ENCODE measurements at places on chromosomes 3 and 15.

GRCh38 chr15:42163947-42164550 lies 7.6 kb upstream of the PLA2G4F start:
- DNase-seq, result peak; percentile 13

DNA sequence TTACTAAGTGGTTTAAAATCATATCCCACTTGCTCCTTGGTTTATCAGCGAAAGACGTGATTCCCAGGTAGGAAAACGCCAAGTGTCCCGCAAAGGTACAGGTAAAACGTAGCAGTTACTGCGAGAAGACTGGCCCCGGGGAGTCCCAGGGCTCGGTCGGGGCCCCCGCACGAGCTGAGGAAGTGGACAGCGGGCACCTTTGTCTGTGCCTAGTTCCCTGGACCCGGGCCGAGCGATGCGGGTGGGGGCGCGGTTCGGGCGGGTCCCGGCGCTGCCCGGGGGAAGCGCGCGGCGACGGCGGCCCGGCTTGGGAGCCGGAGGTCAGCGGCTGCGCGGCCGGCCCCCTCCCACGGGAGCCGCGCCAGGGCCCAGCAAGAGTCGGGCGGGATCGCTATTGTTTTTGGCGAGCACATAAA lies 864 bp upstream of the NEO1 start:
- no peak for DNase-seq

DNA sequence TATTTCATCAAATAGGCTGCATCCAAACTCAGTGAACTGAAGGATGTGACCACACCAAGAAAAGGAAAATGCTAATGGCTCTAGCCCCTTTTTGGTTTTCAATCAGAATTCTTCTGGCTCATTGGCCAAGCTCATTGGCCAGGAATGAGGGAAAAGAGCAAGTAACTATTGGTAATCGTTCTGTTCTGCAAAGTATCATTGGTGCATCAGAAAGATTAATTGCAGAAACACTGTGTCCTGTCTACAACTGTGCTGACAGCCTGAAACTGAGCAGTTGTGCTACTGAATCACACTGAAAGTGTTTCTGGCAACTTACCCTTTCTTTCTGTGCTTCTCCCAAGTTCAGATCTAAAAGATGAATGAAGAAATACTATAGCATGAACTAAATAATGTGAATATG lies 116.4 kb upstream of the ROBO2 start:
- no peak for DNase-seq

DNA sequence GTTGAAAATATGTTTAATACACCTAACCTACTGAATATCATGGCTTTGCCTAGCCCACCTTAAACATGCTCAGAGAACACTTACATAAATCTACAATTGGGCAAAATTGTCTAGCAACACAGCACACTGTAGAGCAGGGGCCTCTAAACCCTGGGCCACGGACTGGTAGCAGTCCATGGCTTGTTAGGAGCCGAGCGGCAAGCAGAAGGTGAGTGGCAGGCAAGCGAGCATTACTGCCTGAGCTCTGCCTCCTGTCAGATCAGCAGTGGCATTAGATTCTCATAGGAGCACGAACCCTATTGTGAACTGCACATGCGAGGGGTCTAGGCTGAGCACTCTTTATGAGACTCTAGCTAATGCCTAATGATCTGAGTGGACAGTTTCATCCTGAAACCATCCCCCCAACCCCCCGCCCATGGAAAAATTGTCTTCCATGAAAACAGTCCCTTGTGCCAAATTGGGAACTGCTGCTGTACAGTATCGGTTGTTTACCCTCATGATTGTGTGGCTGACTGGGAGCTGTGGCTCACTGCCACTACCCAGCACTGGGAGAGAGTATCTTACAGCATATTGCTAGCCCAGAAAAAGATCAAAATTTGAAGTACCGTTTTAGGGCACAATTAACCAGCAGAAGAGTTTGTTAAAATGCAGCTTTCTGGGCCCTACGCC lies 26.1 kb downstream of the CMSS1 start:
- no peak for DNase-seq

GRCh38 chr15:84982301-84982920 lies 755 bp downstream of the PDE8A start:
- no peak for DNase-seq

GRCh38 chr15:28900892-28901586 lies 15.3 kb downstream of the APBA2 start:
- no peak for DNase-seq

- DNase-seq, result no peak
These were observed 462.1 kb downstream of the MFSD1 start for GRCh38 chr3:159263750-159264553.

- no peak for DNase-seq
These were observed 5.2 kb downstream of the SNRK start for GRCh38 chr3:43291546-43291945.

- no peak for DNase-seq
These were observed 24.6 kb downstream of the TRA2B start for GRCh38 chr3:185912929-185913901.

- no peak for DNase-seq
These were observed 156.9 kb downstream of the SOX2 start for GRCh38 chr3:181868576-181869082.

GRCh38 chr15:75945953-75946352 lies 42.3 kb downstream of the FBXO22 start:
- no peak for DNase-seq

DNA sequence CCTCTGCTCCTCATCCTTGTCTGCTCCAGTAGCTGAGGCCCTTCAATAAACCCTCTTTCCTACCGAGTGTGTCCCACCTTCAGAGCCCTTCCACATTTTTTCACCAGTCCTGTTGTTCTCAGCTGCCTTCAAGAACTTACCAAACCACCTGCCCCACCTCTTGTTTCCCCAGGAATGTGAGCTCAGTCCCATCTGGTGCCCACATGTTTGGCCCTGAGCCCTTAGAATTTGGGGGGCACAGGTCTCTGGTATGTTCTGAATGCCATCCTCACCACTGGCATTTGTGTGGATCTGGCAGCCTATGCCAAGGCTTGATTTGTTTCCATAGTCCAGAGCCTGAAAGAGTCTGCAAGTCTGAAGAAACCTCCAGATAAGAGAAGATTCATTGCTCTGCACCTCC lies 315.2 kb upstream of the PPP2R3A start:
- no peak for DNase-seq

DNA sequence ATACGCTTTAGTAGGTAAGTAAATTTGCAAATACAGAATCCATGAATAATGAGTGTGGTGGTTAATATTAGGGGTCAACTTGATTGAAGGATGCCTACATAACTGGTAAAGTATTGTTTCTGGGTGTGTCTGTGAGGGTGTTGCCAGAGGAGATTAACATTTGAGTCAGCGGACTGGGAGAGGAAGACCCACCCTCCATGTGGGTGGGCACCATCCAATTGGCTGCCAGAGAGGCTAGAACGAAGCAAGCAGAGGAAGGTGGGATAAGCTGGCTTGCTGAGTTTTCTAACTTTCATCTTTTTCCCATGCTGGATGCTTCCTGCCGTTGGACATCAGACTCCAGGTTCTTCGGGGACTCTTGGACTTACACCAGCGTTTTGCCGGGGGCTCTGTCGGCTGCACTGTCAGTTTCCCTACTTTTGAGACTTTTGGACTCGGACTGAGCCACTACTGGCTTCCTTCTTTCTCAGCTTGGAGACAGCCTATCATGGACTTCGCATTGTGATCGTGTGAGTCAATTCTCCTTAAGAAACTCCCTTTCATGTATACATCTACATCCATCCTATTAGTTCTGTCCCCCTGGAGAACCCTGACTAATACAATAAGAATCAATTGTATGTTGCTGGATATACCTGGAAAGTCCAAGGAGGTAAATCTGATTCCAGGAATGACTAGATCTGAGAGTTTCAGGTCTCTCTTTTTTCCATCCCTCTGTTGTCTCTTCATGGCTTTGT lies 25.8 kb upstream of the NEDD4 start:
- DNase-seq, result no peak

DNA sequence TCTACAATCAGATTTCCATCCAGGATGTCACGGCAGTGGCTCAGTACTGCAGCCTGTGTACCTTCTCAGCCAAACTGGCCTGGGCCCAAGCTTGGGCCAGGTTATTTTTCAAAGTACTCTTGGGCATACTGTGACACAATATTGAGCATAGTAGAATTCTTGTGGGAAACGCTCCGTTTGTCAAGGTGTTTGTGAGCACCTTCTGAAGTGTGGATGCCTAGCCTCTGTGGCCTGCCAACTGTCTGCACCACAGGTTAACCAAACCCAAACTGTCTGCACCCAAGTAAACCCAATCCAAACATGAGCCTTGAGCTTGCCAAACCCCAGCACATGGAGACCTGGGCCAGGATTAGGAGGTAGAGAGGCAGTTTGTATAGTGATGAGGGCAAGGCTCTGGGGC lies 25.4 kb downstream of the CTDSPL start:
- no peak for DNase-seq

- no peak for DNase-seq
These were observed 15.8 kb upstream of the P4HTM start for GRCh38 chr3:48974076-48974864.

DNA sequence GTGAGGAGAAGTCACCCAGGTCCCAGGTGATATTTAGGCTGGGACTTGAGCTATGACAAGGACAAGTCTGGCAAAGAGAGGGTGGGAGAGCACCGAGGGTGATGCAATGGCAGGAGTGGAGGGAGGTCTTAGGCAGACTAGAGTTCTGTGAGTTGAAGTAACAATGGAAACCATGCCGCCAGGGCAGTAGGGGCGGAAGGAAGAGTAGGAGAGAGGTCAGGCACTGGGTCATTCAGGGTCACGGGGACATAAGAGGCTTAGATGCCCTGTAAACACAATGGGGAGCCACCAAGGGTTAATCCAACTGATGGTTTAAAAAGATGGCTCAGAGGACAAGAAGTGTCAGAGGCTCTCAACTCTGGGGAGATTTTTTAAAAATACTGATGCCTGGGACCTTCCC lies 199.7 kb upstream of the LRTM1 start:
- DNase-seq, result no peak

GRCh38 chr3:89392991-89393390 lies 285.6 kb downstream of the EPHA3 start:
- no peak for DNase-seq

- DNase-seq, result no peak
These were observed 33.1 kb downstream of the ASB7 start for GRCh38 chr15:100635406-100636071.

DNA sequence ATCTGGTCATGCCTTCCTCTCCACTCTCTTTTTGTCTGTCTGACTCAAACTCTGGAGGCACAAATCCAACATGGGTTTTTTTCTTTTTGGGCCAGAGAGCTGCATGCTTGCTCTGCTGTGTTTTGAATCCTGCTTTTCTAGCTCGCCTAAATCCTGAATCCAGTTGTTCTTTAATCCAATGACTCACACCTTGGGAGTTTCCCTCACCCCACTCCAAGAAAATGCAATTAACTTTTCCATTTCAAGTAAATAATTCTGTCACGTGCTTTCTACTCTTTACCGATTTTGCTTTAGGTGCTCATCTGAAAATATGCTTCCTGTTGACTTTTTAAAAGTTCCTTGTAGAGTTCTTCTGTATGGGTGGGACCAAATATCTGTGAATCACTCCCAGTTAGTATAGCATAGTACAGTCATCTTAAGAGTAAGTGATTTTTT lies 47.6 kb downstream of the SLMAP start:
- no peak for DNase-seq

DNA sequence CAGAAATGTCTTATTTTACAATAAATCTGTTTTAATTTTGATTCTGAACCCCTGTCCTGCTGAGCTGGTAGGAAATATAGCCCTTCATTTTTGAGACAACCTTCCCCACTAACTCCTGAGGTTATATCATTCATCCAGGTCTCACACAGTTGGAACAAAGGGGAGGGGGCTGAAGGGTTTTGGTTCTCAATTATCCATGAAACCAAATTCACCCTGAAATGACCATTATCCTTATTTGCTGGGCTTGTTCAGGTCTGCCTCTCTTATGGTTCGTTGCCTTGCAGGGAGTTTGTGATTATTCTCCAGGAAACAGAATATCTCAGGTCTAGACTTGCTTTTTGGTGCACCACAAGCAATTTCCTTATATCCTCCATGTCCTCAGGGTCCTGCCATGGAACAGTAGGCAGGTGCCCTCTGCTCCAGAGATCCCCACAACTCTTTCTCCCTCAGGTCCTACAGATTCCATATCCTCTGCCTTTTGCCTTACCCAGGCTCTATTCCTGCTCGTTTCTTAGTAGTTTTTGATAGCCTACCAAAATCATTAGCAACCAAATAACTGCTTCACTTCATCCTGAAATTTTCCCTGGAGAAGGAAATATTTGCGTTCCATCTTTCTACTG lies 94.4 kb downstream of the TGFBR2 start:
- DNase-seq, result no peak

DNA sequence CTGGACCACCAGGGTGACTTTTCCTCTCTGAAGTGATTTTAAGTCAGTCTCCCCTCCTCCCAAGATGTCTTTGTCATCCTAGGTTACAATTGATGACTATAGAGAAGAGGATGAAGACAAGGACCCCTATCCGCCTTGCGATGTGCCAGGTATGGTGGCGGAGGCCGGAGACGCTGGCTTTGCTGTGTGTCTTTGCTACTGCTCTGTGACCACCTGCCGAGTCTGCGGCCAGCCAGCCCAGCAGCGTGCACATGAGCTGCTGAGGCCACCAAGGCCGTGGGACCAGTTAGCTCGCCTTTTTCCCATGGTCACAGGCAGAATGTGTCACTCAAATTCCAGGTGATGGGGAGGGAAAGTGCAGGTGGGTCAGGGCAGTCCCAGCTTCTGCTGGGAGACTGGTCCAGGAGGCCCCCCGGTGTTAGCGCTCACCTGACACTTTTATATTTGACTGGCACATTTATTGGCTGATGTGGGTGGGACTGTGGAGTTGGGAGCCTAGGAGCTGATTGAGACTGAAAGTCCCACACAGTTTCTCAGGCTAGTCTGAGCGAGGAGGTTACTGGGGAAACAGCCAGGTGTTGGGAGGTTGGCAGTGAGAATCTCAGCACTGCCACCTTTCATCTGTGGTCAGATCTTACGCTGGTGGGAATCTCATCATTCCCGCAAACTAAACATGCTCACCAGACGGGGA lies 114.1 kb downstream of the CHDH start:
- no peak for DNase-seq

GRCh38 chr3:134803051-134803505 lies 8.0 kb downstream of the EPHB1 start:
- DNase-seq, result no peak

- no peak for DNase-seq
These were observed 28.2 kb downstream of the GRAMD2A start for GRCh38 chr15:72169236-72169920.

GRCh38 chr3:124497487-124497886 lies 232.8 kb upstream of the UMPS start:
- no peak for DNase-seq

DNA sequence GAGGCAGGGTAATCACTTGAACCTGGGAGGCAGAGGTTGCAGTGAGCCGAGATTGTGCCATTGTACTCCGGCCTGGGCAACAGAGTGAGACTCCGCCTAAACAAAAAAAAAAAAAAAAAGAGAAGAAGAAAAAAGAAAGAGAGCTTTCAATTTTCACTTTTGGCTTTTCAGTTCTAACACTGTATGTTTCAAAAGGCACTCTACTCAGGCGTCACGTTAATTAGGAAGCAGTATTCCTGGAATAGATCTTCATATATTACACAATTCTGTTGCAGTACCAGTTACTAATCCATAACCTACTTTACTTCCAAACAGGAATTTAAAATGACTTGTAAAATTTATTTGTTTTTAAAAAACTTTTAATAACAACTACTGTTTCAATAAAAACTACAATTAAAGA lies 131.7 kb upstream of the PLXND1 start:
- no peak for DNase-seq

All from mesothelial cell of epicardium (in vitro differentiated cells).